Ureter (tissue), 1 donor: ENCODE measurements at places on chromosomes 5 and 9. TPM values are rescaled to one million over a fixed set of nuclear protein-coding genes. Genes with fewer than 3 reads are reported as not detected.
A peak's percentile ranks its signal among the peaks of the same experiment; 100 is the strongest.

DNA sequence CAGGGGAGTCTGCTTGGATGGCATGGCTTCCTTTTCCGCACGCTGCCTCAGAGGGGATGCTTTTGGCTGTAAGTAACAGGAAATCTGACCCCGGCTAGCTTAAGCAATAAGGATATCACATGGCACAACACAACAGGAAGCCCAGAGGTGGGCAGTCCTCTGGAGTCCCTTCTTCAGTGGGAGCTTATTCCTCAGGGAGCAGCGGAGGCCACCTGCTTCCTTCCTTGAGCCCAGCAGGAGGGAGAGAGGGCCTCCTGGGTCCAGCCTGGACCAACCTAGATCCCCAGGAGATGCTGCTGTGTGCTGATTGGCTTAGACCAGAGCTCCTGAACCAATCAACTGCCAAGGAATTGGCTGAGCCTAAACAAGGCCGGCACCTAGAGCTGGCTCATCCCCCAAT lies 66.3 kb downstream of the C9orf50 start:
- no peak for DNase-seq

DNA sequence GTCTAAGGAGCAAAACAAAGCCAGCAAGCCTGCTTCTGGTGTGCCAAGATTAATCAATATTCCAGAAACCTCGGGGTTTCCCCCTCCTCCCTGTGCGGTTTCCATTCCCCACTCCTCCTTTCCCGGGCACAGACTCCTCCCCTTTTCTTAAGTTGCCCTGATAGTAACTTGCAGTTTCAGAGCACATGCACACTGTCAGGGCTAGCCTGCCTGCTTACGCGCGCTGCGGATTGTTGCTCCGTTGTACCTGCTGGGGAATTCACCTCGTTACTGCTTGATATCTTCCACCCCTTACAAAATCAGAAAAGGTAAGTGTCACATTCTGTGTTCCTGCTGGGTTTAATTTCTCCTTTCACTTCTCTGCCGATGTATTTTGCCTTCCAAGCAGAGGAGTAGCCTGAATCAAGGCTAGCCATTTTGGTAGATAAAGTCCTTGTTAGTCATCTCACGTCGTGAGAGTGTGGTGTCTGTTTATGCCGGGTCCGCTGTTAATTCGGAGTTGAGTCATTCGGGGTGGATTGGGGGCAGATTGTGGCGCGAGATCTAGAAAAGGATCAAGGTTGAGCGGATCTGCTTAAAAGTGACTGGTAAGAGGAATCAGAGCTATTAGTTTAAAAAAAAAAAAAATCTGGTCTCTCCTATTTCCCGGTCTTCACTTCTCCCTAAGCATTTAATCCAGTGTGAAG lies at the start of gene SLC1A3:
SLC1A3 (plus strand) TSS at position 179 of the 686 bp plus-strand sequence. CDS start 1,818 bp downstream, outside the sequence.
- peak; percentile 62 for DNase-seq

GRCh38 chr9:126368020-126368419 lies 41.4 kb downstream of the MVB12B start:
- no peak for DNase-seq

DNA sequence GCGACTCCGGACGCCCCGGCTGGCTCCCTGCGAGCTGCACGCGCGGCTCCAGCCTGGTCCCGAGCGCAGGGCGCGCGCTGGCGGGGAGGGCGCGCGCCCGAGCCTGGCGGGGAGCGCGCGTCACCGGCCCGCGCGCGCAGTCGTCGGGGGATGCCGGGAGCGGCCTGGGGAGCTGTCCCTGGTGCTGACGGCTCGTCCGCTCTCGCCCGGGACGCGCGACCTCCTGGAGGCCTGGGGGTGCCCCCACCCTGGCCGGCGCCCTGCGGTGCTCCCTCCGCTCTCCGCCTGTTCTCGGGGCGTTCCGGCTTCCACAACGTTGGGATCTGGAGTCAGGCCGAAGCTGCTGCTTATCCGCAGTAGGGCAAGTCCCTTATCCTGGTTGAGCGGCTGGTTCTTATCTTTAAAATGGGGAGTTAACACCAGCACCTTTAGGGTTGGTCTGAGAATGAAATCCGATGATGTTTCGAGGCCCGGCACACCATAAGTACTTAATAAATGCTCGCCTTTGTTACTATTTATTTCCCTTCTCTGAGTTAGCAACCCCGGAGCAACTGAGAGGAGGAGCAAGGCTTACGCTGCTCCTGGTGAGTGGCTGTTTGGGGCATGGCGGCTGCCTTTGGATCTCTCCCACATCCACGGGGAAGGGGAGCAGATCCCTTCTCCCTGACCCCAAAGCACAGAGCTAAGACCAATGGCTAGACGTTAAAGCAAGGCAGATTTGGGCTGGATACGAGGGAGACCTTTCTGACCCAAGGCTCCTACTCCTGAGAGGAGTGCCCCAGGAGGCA lies at the start of gene FAM163B:
FAM163B (minus strand) TSS at position 79 of the 788 bp plus-strand sequence. CDS start 29,166 bp downstream, outside the sequence.
- DNase-seq: no peak

Gene MRPL22
- 30.5 TPM for total RNA-seq

Gene CKS2
- total RNA-seq: 13.1 TPM

Gene PCDHB15
- total RNA-seq: 4.3 TPM

Gene TOR1A
- 34.1 TPM for total RNA-seq

Gene SMIM33
- total RNA-seq: not detected
